ENCODE measurements at places on chromosomes 1 and 21.

- DNase-seq = no peak
These were observed 6.6 kb upstream of the ZNF669 start for GRCh38 chr1:247110627-247111258.

- no peak for DNase-seq
These were observed 84.6 kb upstream of the SERBP1 start for GRCh38 chr1:67514786-67515185.

DNA sequence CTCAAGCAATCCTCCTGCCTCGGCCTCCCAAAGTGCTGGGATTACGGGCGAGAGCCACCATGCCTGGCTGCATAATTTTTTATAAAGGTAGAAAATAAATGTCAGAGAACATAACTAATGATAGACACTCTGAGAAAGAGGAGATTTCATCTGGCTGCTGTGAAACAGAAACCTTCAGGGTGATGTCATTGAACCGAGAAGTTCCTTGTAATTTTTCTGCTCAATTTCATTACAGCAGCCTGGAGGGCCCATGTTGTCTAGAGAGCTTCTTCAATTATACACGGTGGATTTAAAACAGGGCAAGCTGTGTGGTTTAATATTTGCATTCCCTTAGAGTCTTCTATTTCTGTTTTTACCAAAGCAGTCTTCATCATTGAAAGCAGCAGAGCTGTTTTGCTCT lies 64.3 kb upstream of the MORC3 start:
- DNase-seq = no peak

GRCh38 chr21:26032263-26032662 lies 138.3 kb downstream of the APP start:
- no peak for DNase-seq

GRCh38 chr1:164746632-164747031 lies 187.6 kb downstream of the PBX1 start:
- no peak for DNase-seq

GRCh38 chr1:101365186-101365585 lies 128.4 kb downstream of the S1PR1 start:
- no peak for DNase-seq

DNA sequence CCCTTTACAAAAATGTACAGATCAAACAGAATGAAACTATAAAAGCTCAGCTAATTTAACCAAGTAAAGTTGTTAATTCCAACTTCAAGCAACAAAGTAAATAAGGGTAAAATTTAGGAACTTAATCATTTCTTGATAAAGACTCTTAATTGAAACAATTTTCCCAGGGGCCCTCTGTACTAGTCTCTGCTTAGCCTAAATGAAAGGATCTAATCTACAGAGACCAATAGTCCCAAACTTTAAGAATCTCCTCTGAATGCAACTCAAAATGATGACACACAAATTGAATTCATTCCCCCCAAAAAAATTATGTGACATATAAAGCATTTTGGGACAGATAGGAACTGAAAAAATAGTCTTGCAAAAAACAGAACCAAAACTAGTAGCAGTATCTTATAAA lies 16.6 kb downstream of the EYA3 start:
- DNase-seq = no peak

- DNase-seq = no peak
These were observed 565.2 kb downstream of the PTPRU start for GRCh38 chr1:29801561-29801973.

GRCh38 chr1:20999525-21000244 lies 177.0 kb downstream of the EIF4G3 start:
- DNase-seq = no peak

GRCh38 chr21:41316200-41317062 lies at the start of gene FAM3B:
TSS of gene FAM3B (plus strand) at chr21:41316801. CDS start at chr21:41316880, 79 bp downstream.
- DNase-seq = peak; percentile 74

- DNase-seq = no peak
These were observed 206.9 kb upstream of the FMN2 start for GRCh38 chr1:239884796-239885195.

Measured in NCI-H187 (cell line).